Peyer's patch (tissue), 4 donors: ENCODE measurements at places on chromosomes 2 and 18. TPM values are rescaled to one million over a fixed set of nuclear protein-coding genes. Genes with fewer than 3 reads are reported as not detected.

- no peak for DNase-seq
- H3K27ac ChIP-seq: no peak overlapping the region
- H3K36me3 ChIP-seq: peaks cover 59% of the 10 kb centered on the region
Measured at GRCh38 chr2:3459185-3460015, 59.9 kb downstream of the ADI1 start.

- H3K27ac ChIP-seq: peak overlapping the region; percentile 85
- DNase-seq: peak; percentile 52
- H3K36me3 ChIP-seq: no peaks in the 10 kb centered on the region
- no peaks in the 10 kb centered on the region for H3K27me3 ChIP-seq
- H3K4me1 ChIP-seq: peaks cover 4% of the 10 kb centered on the region
- H3K4me3 ChIP-seq: no peak overlapping the region
Measured at GRCh38 chr2:43086451-43087221, 139.8 kb downstream of the ZFP36L2 start.

ATIC gene
- 69.5 TPM for total RNA-seq

IL1B gene
- total RNA-seq: 0.53 TPM

DNA sequence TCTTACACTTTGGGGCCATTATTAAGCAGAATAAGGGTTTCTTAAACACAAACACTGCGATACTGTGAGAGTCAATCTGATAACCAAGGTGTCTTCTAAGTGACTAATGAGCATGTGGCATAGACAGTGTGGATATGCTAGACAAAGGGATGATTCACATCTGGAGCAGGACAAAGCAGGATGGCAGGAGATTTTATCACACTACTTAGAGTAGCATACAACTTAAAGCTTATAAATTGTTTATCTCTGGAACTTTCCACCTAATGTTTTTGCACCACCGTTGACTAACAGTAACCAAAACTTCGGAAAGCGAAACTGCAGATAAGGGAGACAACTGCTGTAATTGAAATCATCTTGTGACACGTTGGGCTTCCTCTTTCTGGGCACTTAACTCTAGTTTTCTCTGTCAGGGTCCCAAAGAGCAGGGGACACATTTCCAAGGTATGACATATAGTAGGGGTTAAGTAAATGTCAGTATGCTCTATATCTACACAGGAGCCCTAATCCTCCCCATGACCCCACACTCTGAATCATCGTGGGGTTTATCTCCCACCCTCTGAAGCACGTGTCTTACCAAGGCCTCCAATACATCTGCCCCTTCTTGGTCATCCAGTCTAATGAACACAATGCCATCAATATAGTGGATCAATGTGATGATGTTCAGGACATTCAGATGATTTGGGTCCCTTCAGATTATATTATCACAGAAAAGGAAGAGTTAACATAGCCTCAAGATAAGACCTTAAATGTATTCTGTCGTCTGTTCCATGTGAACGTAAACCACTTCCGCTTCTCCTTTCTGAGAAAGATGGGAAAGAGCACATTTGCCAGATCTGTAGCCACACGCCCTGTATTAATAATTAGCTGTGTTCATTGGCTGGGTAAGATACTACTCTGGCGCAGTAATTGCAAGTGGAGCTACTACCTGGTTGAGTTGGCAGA lies 78.7 kb downstream of the FTCDNL1 start:
- no peak overlapping the region for H3K4me3 ChIP-seq
- DNase-seq: no peak
- H3K4me1 ChIP-seq: no peaks in the 10 kb centered on the region

TTC27 gene
- total RNA-seq: 12.4 TPM

SERPINB3 gene
- not detected for total RNA-seq

DNA sequence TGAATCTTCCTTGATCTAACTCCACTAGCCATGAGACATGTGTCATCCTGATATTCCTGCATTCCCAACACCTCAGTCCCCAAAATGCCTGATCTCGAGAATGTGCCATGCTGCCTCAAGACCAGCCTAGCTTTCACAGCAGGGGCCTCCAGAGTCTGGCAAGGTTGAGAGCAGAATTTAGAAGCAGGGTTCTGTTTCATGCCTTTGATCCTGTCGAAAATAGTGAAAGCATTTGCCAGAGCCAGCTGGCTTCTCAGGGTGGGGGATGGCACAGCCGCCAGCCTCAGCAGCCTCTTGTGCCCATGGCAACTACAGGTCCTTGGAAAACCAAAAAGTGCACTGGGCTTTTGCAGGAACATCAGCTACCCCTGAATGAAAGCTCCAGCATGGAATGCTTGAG lies 143.5 kb downstream of the RTN4 start:
- no peak overlapping the region for H3K27ac ChIP-seq
- no peak overlapping the region for H3K4me3 ChIP-seq
- DNase-seq: no peak
- H3K36me3 ChIP-seq: no peaks in the 10 kb centered on the region
- no peaks in the 10 kb centered on the region for H3K27me3 ChIP-seq

SAG gene
- not detected for total RNA-seq

DNA sequence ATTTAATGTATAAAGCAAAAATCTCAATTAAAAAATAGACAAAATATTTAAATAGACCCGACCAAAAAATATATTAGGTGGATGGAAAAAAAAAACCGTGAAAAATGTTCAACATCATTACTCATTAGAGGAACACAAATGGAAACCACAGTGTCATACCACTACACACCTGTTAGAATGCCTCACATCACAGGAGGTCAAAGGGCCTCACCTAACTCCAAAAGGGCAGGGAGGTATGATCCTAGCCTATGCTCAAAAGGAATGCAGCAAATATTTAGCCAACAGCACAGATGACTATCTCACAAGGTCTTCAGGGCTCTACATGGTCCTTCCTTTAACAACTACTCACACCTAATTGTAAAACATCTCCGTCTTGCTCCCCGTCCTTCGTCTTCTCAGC lies 185.5 kb upstream of the SETBP1 start:
- no peaks in the 10 kb centered on the region for H3K27me3 ChIP-seq
- no peak overlapping the region for H3K27ac ChIP-seq
- no peak for DNase-seq

DNA sequence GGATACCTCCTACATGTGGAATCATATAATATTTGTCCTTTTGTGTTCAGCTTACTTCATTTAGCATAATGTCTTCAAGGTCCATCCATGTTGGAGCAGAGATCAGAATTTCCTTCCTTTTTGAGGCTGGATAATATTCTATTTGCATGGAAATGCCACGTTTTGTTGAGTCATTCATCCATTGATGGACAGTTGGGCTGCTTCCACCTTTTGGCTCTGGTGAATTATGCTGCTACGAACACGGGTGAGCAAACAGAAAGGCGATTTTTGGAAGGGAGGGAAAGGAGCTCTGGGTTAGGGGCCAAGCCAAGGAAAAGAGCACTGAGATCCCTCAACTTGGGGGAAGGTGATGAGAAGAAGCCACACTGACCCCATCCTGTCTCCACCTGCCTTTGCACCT lies 260.5 kb downstream of the TNS1 start:
- no peak overlapping the region for H3K27ac ChIP-seq
- H3K4me1 ChIP-seq: no peaks in the 10 kb centered on the region
- H3K27me3 ChIP-seq: no peaks in the 10 kb centered on the region
- no peak for DNase-seq

ELOA2 gene
- total RNA-seq: not detected

- no peaks in the 10 kb centered on the region for H3K4me1 ChIP-seq
- no peak for DNase-seq
- H3K36me3 ChIP-seq: no peaks in the 10 kb centered on the region
- H3K27ac ChIP-seq: no peak overlapping the region
- H3K4me3 ChIP-seq: no peak overlapping the region
Measured at GRCh38 chr2:71530641-71531332, 77.4 kb downstream of the DYSF start.

RAPGEF4 gene
- 73.4 TPM for total RNA-seq

DNA sequence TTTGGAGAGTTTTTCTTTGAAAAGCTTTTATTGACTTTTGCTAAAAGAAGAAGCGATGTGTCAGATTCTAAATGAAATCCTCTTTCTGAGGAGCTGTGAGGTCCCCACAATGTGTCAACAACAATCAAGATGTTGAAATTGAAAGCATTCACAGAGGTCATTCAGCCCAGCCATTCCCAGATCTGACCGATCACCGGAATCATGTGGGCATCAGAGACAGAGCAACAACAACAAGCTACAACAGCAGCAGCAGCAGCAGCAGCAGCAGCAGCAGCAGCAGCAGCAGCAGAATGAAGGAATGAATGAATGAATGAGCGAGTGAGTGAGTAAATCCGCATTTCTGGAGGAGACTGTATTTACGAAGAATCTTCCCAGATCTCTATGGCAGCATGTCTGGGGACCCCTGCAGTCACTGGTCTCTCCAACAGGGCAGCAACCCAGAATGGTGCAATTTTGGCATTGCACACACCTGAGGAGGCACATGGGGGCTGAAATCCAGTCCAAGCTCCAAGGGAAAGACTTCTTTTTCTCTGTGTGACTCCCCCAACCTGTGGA lies 299.0 kb downstream of the MYCN start:
- no peak for DNase-seq
- H3K27ac ChIP-seq: no peak overlapping the region
- H3K36me3 ChIP-seq: no peaks in the 10 kb centered on the region
- H3K27me3 ChIP-seq: no peaks in the 10 kb centered on the region

GRCh38 chr2:7594211-7594610 lies 677.0 kb downstream of the RNF144A start:
- H3K4me3 ChIP-seq: no peak overlapping the region
- H3K4me1 ChIP-seq: no peaks in the 10 kb centered on the region
- no peaks in the 10 kb centered on the region for H3K36me3 ChIP-seq
- no peak overlapping the region for H3K27ac ChIP-seq
- no peak for DNase-seq
- H3K27me3 ChIP-seq: no peaks in the 10 kb centered on the region

ZBTB7C gene
- 10.5 TPM for total RNA-seq

- no peak for DNase-seq
- H3K27ac ChIP-seq: no peak overlapping the region
- no peak overlapping the region for H3K4me3 ChIP-seq
- H3K36me3 ChIP-seq: no peaks in the 10 kb centered on the region
Measured at GRCh38 chr2:29082804-29083495, 8.6 kb upstream of the PCARE start.

MTCL1 gene
- 27.2 TPM for total RNA-seq

- DNase-seq: no peak
- no peaks in the 10 kb centered on the region for H3K36me3 ChIP-seq
- peak overlapping the region; percentile 76 for H3K27ac ChIP-seq
- H3K4me1 ChIP-seq: peaks cover 12% of the 10 kb centered on the region
Measured at GRCh38 chr2:61425605-61426155, 45.2 kb downstream of the USP34 start.
